Activated naive CD4-positive, alpha-beta T cell (primary cell): ENCODE measurements at places on chromosomes 1 and 21.

DNA sequence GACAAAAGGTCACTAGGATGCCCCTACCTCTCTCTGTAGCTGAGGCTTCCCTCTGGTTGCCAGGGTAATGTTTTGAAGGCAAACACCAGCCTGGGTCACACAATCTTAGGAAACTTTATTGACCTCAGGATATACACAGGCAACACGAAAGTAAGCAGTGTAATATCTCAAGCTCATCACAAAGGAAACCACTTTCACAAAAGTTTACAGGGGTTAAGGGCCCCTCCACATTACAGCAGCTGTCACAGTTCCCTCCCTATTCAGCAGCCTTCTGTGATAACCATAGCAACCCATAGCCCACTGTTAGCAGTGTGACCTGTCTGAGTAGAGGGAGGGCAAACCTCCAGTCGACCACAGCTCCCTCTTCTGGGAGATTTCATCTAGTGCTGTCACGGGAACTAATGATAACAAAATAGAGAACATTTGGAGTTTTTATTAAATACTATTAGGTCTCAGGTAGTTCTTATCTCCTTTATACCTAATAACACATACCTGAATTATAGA is 149.8 kb downstream of the PTPRC start:
- no peak for DNase-seq

GRCh38 chr21:43925609-43926008 is 60.6 kb downstream of the AGPAT3 start:
- no peak for DNase-seq

DNA sequence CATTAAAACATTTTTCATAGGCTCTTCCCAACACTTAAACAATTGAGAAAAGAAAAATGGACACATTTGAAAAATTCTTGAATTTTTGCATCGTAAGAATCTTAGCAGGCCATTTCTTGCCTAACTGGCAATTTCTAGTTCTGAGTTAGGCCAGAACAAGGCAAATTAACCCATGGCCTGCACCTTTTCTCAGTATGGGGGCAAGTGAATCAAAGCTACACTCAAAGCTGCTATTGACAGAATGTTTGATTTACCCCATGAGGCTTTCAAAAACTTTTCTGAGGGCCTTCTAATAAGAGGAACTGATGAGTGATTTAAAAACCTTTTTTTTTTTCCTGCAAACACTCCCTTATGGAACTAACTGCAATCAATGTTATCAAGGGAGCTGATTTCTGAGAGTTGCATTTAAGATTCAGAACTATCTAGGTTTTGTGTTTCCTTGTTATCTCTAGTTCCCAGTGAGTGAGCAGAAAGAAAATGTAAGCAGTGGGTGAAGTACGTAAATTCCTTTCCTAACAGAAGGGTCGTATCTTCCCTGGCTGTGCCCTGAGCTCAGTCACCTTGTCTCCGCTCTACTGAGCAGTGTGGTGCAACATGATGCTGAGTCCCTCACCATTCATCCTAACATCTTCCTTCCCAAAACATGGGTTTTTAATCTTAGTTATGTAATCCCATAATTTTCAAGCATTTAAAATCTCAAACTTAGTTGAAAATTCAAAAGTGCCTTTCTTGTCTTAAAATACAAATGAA is 353.7 kb downstream of the DPYD start:
- no peak for DNase-seq

DNA sequence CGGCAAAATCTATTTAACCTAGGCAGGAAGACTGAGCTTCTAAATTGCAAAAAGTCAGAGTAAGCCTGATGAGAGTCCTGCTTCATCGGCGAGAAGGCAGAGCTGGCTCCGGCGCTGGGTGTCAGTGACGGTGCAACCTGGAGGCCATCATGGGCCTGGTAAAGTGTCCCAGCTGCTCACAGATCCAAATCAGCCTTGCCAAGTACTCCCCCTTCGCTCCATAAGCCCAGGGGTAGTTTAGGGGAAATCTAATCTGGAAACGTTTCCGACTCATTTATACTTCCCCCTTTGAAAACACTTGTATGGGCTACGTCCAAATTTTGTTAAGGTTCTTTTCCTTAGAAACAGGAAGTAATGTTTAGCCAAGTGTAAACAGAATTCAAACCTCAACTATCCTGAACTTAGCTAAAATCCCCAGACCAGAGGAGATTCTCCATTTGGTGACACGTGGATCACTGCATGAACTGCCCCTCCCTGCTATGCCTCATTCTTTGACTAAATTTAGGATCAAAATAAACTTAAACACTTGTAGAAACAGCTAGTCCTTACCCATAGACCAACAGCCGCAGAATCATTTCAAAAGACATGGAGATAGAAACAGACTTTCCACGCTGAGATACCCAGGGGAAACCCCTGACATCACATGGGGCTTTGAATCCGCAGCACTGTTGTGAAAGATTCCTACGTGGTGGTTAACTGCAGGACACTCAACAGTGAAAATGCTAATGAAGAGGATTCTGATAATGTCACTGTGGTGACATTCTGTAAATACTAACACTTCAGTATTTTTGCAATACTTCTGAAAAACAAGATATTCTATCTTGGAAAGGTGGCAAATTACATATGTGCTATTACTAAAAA is 172.7 kb downstream of the TGFBR3 start:
- DNase-seq: no peak

- no peak for DNase-seq
Observed at GRCh38 chr1:111221633-111222291, 5.8 kb upstream of the CHI3L2 start.

DNA sequence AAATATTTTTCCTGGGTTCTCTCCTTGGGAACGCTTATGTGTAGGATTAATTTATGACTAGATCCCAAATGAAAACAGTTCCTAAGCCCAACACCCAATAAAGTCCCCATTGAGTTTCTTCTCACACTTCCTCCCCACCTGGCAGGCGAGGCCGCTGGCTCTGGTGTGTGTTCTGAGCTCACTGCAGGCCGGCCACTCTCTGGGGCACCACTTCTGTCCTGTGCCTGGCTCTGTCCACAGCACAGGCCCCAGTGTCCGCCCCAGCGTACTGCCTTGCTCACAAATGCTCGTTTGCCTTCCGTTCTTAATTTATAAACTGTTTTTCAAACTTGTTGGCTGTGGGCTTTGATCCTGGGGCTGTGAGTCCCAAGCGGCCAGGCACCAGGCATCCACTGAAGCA is 90.6 kb downstream of the TLR5 start:
- DNase-seq: no peak

DNA sequence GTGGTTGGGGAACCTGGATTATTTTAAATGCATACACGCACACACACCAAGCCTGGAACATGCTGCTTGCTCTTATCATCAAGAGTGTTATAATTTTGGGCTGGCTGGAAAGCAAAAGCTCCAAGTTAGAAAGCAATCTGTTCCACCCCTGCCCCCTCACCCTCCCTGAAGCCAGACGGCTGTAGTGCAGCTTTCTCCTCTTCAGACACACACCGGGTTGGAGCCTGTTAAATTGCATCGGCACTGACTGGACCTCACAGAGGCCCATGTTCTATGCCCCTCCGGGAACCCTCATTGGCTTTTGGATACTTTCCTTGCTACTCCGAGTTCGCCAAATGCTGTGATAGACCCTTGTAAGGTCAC is 90.6 kb upstream of the KCNJ15 start:
- no peak for DNase-seq
